ENCODE measurements at places on chromosomes 13 and 19. TPM values are rescaled to one million over a fixed set of nuclear protein-coding genes. Genes with fewer than 3 reads are reported as not detected.
A peak's percentile ranks its signal among the peaks of the same experiment; 100 is the strongest.

ZNF585A gene
- total RNA-seq = 6.0 TPM

GRCh38 chr13:36130552-36131221 is 495 bp downstream of the DCLK1 start:
- H3K27ac ChIP-seq = no peak overlapping the region
- H3K4me1 ChIP-seq = peaks cover 6% of the 10 kb centered on the region
- peak overlapping the region; percentile 31 for H3K4me3 ChIP-seq
- H3K36me3 ChIP-seq = no peaks in the 10 kb centered on the region
- peaks cover 23% of the 10 kb centered on the region for H3K27me3 ChIP-seq
- DNase-seq = no peak

- no peaks in the 10 kb centered on the region for H3K27me3 ChIP-seq
- H3K4me3 ChIP-seq = peak overlapping the region; percentile 99
- H3K27ac ChIP-seq = no peak overlapping the region
- peak; percentile 61 for DNase-seq
Observed at GRCh38 chr13:48410199-48410598, 2.7 kb downstream of the LPAR6 start.

KANK2 gene
- total RNA-seq = 77.9 TPM

DNA sequence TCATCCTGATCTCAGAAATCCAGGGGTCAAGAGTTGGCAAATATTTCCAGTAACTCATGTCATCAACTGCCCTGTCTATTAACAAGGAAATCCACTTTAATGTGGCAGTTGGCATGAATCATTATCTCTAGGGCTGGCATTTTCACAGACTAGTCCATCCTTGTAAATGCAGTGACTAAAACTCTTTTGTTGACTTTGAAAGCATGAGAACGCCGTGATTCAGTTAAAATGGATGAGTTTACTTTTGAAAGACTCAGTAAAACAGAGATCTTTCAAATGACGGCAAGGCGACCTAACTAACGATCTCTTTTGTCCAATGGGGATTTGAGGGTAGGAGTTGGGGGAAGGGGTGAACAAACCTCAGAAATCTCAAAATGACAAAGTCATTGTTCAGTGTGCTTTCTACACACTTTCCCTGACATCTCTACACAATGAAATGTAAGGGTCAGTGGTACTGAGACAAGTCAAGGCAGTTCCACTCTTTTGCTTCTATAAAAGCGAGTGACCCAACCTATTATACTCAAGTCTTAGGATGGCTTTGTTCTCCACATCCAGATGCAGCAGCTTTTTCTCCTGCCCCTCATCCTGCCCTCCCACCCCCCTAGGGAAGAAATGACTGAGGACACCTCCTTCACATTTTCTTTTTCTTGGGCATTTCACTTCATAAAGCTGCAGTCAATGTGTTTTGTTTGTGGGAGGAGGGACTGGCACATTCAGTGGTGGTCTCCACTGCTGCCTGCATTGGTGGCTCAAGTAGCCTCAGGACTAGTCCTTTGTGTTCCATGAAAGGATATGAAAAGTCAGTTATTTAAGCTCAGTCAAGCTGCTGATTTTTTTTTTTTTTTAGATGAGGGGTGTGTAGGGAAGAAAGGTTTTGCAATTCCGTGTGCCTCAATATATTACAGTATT is 200.5 kb downstream of the ABCC4 start:
- no peak overlapping the region for H3K4me3 ChIP-seq
- H3K27ac ChIP-seq = peak overlapping the region; percentile 78
- no peaks in the 10 kb centered on the region for H3K27me3 ChIP-seq

GRCh38 chr13:28550091-28550490 is 55.2 kb upstream of the FLT1 start:
- H3K27ac ChIP-seq = no peak overlapping the region
- H3K27me3 ChIP-seq = no peaks in the 10 kb centered on the region
- H3K36me3 ChIP-seq = no peaks in the 10 kb centered on the region

GRCh38 chr13:52832313-52832712 is 16.1 kb downstream of the PCDH8 start:
- no peaks in the 10 kb centered on the region for H3K36me3 ChIP-seq
- no peak for DNase-seq
- no peak overlapping the region for H3K27ac ChIP-seq
- no peaks in the 10 kb centered on the region for H3K4me1 ChIP-seq
- H3K27me3 ChIP-seq = no peaks in the 10 kb centered on the region

DNA sequence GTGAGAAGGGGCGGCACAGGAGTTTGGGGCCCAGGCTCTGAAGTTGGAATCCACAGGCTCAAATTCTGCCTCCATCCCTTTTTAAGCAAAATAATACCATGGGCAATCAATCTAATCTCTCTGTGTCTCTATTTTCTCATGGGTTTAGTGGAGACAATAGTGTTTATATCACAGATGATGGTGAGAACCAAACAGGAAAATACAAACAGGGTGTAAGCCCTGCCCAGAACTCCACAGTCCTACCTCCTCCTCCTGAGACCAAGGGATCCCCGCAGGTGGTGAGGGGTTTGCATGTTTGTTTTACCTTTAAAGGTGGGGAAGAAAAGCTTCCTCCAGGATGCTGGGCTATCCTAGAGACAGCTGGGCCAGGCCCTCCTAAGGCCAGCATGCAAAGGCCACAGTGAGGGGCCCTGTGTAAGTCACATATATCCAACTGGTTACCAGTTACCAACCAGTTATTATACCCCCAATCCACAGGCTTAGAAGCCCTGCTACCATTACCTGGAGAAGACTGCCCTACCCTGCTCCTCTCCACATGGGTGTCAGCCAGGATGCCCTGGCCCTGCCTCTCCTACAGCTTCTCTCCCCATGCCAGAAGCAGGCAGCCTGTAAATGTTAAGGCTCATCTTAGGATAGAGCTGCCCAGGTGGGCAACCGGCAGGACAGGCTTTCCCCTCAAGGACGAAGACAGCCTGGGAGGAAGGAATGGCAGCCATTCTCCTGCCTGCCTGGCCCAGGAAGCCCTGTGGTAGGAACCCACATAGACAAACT is 658.4 kb downstream of the UQCRFS1 start:
- no peak overlapping the region for H3K4me3 ChIP-seq
- H3K4me1 ChIP-seq = no peaks in the 10 kb centered on the region
- H3K27me3 ChIP-seq = no peaks in the 10 kb centered on the region
- H3K27ac ChIP-seq = no peak overlapping the region
- H3K36me3 ChIP-seq = no peaks in the 10 kb centered on the region

GRCh38 chr13:80630685-80631121 is 289.8 kb upstream of the SPRY2 start:
- peaks cover 17% of the 10 kb centered on the region for H3K4me1 ChIP-seq
- no peaks in the 10 kb centered on the region for H3K36me3 ChIP-seq
- peak overlapping the region; percentile 41 for H3K27ac ChIP-seq
- H3K4me3 ChIP-seq = no peak overlapping the region

RNF225 gene
- 0.58 TPM for total RNA-seq

NDUFA11 gene
- total RNA-seq = 281 TPM

- DNase-seq = no peak
- no peaks in the 10 kb centered on the region for H3K4me1 ChIP-seq
- no peak overlapping the region for H3K4me3 ChIP-seq
- H3K27me3 ChIP-seq = no peaks in the 10 kb centered on the region
- no peaks in the 10 kb centered on the region for H3K36me3 ChIP-seq
Observed at GRCh38 chr13:109684084-109684823, 102.1 kb downstream of the IRS2 start.

- no peaks in the 10 kb centered on the region for H3K27me3 ChIP-seq
- H3K4me3 ChIP-seq = no peak overlapping the region
- H3K36me3 ChIP-seq = no peaks in the 10 kb centered on the region
- DNase-seq = no peak
- no peaks in the 10 kb centered on the region for H3K4me1 ChIP-seq
Observed at GRCh38 chr13:43749503-43749902, 37.3 kb downstream of the ENOX1 start.

DNA sequence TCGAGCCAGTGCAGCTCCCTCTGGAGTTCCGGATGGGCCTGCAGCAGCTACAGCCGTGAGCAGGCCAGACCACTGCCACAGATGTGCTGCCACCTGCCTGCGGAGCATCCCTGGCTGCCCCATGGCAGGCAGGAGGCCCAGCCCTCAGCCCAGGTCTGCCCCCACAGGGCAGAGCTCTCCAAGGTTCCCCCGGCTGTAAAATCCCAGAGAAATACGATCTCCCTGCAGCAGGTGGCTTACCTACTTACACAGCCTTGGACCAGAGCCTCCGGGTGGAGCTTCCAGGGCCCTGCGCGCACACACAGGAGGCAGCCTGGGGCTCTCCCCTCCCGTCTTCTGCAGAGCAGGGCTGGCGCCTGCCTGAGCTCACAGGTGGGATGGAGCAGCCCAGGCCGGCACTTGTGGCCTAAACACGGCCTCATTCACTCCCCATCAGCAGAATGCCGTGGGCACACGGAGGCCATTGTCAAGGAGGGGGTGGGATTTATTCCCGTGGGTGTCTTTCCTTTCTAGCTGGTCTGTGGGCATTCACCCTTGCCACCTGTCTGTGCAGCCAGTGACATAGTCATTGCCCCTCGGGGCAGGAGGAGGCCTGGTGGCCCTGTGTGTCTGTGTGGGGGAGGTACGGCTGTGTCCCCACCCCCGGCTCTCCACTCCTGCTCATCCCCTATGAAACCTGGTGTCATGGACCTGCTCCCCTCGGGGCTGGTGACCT is 118.0 kb downstream of the KDM4B start:
- H3K4me3 ChIP-seq = no peak overlapping the region
- peaks cover 18% of the 10 kb centered on the region for H3K36me3 ChIP-seq
- no peak for DNase-seq
- H3K27me3 ChIP-seq = no peaks in the 10 kb centered on the region
- H3K27ac ChIP-seq = no peak overlapping the region
- no peaks in the 10 kb centered on the region for H3K4me1 ChIP-seq

TMEM38A gene
- total RNA-seq = 1.6 TPM

TMEM143 gene
- 4.6 TPM for total RNA-seq

- H3K4me3 ChIP-seq = no peak overlapping the region
- H3K27ac ChIP-seq = no peak overlapping the region
- H3K27me3 ChIP-seq = no peaks in the 10 kb centered on the region
- peak; percentile 37 for DNase-seq
- H3K4me1 ChIP-seq = no peaks in the 10 kb centered on the region
Observed at GRCh38 chr19:38142176-38143035, 81.6 kb downstream of the DPF1 start.

DNA sequence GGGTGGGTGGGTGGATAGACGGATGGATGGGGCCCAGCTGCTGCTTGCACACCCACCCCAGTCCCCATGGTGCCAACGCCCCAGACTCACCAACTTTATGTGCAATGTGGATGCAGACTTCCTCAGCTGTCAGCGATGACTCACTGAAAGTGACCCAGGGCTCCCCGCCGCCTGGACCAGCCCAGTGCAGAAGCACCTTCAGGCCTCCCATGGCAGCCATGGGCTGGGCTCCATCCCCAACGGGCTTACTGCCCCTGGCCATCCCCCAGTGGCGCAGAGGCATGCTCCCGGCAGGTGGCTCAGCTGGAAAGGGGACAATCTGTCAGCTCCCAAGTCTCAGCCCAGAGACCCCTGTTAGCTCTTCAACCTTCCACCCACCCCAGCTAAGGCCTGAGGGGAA is 2.2 kb downstream of the TYK2 start:
- H3K4me1 ChIP-seq = peaks cover 12% of the 10 kb centered on the region
- H3K27ac ChIP-seq = no peak overlapping the region
- no peak overlapping the region for H3K4me3 ChIP-seq
- H3K27me3 ChIP-seq = no peaks in the 10 kb centered on the region
- peaks cover 8% of the 10 kb centered on the region for H3K36me3 ChIP-seq

DNA sequence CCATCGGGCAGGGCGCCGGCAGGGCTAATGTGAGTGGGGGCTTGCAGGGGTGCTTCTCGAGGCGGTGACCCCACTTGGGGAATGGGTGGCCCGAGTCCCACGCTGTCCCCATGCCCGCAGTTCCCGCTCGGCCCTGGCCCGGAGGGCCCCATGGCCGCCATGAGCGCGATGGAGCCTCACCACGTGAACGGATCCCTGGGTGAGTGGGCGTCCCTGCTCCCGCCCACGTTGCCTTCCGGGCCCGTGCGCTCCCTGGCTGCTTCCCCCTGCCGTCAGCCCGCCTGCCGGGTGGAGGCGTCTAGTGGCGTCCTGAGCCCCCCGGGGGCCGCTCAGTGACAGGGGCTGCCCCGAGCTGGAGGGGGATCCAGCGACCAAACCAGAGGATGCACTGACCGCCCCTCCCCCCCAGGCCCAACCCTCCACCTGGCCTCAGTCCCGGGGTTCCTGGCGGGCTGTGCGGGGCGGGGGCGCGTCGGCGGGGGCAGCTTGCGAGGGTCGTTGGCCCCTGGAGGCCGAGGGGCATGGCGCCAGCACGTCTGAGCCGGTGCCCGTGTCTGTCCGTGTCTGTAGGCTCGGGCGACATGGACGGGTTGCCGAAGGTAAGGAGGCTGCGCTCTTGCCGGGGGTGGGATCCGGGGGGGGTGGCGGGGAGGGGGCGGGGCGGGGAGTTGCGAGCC is 4.8 kb downstream of the ISYNA1 start:
- no peaks in the 10 kb centered on the region for H3K27me3 ChIP-seq
- H3K4me3 ChIP-seq = peak overlapping the region; percentile 29
- H3K36me3 ChIP-seq = peaks cover 2% of the 10 kb centered on the region
- peak overlapping the region; percentile 12 for H3K27ac ChIP-seq
- H3K4me1 ChIP-seq = peaks cover 19% of the 10 kb centered on the region

FAM216B gene
- total RNA-seq = not detected

DNA sequence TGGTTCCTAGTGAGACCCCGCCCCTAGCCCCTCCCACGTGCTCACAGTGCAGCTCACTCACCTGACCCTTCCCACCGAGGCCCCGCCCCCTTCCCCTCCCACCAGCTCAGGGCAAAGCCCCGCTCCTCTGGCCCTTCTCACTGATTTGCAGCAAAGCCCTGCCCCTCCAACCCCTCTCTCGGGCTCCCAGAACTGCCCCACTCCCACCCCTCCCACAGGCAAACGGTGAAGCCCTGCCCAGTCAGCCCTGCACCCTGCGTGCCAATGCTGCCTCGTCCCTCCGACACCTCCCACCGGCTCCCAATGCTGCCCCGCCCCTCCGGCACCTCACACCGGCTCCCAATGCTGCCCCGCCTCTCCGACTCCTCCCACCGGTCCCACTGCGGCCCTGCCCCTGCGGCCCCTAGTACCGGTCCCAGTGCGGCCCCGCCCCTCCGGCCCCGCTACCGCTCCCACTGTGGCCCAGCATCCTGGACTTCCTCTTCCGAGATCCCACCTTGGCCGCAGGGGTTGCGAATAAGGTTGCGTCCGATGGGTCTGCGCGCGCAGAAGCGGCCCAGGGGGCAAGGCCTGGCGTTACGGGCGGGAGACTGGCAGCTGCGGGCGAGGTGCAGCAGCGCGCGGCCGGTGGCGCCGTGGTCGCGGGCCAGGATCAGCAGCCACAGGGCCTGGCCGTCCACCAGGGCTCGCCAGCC is 834 bp downstream of the FBXO27 start:
- H3K27me3 ChIP-seq = no peaks in the 10 kb centered on the region
- no peak overlapping the region for H3K27ac ChIP-seq
- no peaks in the 10 kb centered on the region for H3K36me3 ChIP-seq
- DNase-seq = peak; percentile 51

PRSS57 gene
- total RNA-seq = not detected

GRCh38 chr19:23321953-23322549 is 71.9 kb upstream of the ZNF724 start:
- H3K27me3 ChIP-seq = no peaks in the 10 kb centered on the region
- no peaks in the 10 kb centered on the region for H3K36me3 ChIP-seq
- no peaks in the 10 kb centered on the region for H3K4me1 ChIP-seq
- DNase-seq = no peak
- no peak overlapping the region for H3K4me3 ChIP-seq

- no peak overlapping the region for H3K27ac ChIP-seq
- no peaks in the 10 kb centered on the region for H3K4me1 ChIP-seq
- DNase-seq = no peak
- H3K4me3 ChIP-seq = no peak overlapping the region
Observed at GRCh38 chr13:112623051-112623711, 35.2 kb upstream of the TUBGCP3 start.

KCNJ14 gene
- 1.4 TPM for total RNA-seq

- peaks cover 30% of the 10 kb centered on the region for H3K36me3 ChIP-seq
- DNase-seq = no peak
- H3K27ac ChIP-seq = peak overlapping the region; percentile 27
- peak overlapping the region; percentile 92 for H3K4me3 ChIP-seq
Observed at GRCh38 chr19:42076380-42076944, 496 bp downstream of the ZNF574 start.

ZNF568 gene
- 6.4 TPM for total RNA-seq

GNG7 gene
- 0.84 TPM for total RNA-seq
